ENCODE measurements at places on chromosomes 3 and 15.
A peak's percentile ranks its signal among the peaks of the same experiment; 100 is the strongest.

GRCh38 chr3:55910543-55910942 lies 423.4 kb upstream of the WNT5A start:
- no peak for DNase-seq

DNA sequence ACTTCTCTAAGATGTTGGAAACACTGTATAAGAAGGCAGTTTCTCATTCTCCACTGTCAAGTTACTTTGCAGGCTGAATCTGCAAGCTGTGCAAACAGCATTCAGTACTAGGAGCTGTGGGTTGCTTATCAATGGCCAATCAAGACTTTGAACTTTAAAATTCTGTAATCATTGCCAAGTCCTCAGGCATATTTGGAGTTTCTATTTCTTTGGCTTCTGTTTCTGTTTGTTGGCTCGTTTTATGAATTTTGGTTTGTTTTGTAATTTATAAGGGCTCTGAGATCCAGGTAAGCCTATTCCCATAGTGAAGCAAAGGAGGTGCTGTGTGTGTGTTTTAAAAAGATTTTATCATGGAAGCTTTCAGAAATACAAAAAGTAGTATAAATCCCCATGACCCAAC lies 32.1 kb downstream of the TLNRD1 start:
- no peak for DNase-seq

DNA sequence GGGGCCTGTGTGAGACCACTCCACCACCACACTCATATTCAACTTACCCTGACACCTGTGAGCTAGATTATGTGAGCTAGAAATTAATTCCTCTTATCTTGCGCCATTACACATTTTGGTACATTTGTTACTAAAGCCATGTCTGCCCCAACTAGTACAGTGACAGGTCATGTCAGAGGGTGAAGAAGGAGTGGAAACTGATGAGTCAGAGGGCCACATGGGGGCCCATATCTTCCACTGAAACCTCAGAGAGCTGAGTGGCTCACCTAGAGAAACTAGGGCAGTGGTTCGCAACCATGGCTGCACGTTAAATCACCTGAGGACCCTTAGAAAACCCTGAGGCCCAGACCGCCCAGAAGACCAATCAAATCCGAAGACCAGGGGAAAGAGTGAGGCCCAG lies 15.7 kb upstream of the MEF2A start:
- DNase-seq = no peak

GRCh38 chr15:97087006-97087741 lies 756.7 kb downstream of the NR2F2 start:
- no peak for DNase-seq

DNA sequence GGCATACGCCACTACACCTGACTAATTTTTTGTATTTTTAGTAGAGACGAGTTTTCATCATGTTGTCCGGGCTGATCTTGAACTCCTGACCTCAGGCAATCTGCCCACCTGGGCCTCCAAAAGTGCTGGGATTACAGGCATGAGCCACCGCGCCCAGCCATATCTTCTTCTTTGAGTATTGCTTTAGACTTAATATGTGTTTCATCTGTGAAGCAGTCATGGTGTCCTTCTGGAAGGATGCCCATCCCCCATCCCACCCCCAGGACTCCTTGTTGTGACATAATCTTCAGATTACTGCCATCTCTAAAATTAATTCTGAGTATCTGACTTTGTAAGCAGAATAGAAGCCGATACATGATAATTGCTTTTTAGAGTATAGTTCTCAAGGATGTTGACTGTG lies 57.7 kb downstream of the KLHL25 start:
- no peak for DNase-seq

DNA sequence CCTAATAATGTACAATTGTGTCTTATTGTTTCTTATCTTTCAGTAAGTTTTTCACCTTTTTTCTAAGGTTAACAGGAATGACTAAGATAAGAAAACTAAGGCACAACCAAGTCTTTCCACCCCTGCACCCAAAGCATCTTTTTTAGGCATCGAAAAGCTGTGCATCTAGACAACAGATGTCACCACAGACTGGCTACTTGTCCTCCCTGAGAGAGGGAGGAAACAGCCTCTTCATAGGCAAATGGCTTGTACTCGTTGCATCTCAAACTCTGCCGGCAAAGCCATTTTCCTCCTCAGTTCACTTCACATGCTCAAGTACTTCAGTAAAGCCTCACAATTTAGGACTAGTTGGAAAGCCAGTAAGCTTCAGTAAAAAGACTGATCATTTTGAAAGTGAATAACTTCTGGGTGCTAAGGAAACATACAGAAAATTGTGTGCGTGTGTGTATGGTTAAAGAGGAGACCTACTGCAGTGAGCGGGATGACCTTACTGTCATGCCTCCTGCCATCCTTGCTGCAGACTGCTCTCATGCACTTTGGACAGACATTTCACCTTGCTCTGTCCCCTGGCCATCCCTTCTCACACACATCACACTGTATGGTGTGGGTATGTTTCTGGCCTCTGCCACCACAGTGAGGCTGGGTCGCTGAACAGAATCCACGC lies 36.5 kb upstream of the HACD2 start:
- DNase-seq = no peak

DNA sequence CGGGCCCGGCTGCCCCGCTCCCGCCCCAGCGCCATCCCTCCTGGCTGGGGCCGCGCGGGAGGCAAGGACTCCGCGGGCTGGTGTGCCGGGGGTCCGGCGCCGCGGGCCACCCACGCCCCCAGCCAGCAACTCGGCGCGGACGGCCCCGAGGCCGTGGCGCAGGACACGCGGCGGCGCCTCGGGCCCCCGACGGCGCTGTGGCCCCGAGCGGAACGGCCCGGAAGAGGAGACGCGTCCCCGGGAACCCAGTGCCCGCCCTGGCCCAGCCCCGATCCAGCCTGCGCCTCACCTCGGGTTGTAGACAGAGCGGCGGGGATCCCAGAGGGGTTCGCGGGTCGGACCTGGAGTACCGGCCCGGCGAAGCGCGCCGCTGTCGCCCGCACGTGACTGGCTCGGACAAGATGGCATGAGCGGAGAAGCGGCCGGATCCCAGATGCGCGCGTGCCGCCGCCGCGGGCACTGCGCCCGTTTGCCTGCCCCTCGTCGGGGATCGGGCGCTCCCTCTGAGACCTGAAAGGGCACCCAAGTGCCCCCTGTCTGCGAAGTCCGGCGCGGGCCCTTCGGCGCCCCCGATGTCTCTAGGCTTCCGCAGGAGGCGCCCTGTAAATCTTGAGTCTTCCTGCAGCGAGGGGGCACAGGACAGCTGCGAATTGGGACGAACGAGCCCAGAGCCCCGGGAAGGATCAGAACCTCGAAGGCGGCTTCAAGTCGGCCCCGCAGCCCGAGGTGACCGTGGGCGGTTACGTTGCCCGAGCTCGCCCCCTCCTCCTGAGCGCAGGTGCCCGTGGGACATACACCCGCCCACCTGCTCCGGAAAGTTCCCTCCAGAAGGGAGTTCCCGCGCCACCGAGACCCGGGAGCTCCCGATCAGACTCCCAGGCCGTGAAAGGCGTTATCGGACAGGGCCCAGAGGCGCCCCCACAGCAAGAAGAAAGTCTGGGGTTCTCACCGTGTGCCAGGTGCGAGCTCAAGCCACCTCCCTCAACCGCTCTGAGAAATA lies 598 bp upstream of the SFMBT1 start:
- DNase-seq = peak; percentile 66

DNA sequence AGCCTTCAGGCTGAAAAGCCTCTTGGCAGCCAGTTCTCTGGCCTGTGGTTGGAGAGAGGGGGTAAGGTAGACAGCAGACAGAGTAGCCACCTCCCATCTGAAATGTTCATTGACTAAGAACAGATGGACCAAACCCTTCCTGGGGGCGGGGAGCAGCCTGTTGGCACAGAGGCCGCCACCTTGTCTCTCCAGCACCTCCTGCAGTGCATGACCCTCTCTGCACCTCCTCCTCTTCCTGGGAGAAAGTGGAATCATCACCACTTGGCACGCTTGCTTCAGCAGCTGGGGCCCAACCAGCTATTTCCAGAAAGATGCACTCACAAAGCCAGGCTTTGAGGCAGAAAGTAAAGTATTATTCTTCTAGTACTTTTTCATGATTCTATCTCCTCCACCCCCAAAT lies 313.4 kb upstream of the CHRM5 start:
- no peak for DNase-seq

DNA sequence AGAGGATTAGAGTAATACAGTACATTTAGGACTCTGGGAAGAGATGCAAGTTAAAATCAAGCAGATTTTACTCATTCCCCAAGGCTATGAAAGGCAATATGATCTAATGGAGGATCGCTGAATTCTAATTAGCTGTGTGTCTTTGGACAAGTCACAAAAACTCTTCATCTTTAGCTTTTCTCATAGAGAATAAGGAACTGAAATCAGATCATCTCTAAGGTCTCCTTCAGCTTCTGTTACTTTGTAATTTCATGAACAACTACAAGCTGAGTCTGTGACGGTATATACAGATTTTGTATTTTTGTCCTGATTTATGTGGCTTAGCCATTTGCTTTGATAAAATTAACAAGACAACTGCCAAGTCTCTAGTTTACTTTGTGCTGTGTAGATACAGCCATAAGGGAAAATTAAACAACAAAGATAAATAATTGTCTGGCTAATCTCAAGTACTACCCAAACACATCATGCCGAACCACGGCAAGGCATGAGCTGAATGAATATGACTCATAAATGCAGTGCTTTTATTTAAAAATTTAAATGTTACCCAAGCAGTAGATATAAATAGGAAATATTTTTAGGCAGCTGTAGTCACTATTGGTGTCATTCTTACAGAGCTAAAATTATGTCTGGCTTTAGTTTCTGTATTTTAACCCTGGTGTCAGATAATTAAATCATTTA lies 81.5 kb downstream of the GAP43 start:
- DNase-seq = no peak

DNA sequence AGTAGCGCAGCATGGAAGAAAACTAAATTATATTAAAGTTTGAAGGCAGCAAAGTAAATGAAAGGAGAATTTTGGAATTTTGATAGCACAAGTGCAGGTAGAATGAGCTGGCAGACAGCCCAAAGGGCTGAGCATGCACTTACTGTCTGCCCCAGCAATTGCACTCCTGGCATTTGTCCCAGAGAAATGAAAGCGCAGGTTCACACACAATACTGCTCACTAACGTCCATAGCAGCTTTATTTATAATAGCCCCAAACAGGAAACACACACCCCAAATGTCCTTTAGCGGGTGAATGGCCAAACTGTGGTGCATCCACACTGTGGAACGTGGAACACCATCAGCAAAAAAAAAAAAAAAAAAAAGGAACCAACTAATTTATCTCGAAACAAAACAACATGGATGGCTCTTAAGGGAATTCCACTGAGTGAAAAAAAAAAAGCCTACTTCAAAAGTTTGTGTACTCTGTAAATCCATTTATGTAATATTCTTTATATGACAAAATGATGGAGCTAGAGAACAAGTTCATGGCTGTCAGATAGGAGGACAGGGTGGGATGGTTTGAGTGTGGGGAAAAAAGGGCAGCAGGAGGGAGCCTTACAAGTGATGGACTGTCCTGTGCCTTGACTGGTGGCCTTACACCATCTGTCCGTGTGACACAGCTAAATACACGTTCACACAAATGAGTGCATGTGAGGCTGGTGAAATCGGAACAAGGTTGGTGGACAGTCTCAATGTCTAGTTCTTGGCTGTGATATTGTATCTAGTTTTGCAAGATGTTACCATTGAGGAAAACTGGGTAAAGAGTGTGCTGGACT lies 6.0 kb upstream of the TM2D3 start:
- peak; percentile 10 for DNase-seq

DNA sequence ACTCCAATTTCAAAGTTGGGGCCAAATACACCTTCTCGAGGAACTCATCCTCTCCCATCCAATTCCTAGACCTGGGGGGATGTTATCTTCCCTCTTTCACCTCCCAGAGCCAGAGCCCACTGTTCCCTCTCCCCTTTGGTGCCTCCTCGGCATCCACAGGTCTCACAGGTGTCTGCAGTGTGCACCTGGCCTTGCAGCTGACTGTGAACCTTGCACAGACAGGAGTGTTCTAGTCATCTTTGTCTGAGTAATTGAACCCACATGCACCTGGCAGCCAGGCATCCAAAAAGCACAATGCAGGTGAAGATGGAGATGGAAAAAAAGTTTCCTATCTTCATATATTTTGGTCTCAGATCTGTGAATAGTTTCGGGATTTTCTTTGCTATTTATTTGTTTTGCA lies 30.8 kb downstream of the PCOLCE2 start:
- DNase-seq = no peak

- DNase-seq = peak; percentile 74
Measured at GRCh38 chr15:44711743-44712345, 527 bp downstream of the B2M start.

GRCh38 chr15:50993598-50993997 lies 85.1 kb downstream of the AP4E1 start:
- DNase-seq = no peak

- no peak for DNase-seq
Measured at GRCh38 chr15:74311734-74312444, 55.6 kb downstream of the CYP11A1 start.

- DNase-seq = no peak
Measured at GRCh38 chr3:137035631-137036030, 77.8 kb downstream of the IL20RB start.

DNA sequence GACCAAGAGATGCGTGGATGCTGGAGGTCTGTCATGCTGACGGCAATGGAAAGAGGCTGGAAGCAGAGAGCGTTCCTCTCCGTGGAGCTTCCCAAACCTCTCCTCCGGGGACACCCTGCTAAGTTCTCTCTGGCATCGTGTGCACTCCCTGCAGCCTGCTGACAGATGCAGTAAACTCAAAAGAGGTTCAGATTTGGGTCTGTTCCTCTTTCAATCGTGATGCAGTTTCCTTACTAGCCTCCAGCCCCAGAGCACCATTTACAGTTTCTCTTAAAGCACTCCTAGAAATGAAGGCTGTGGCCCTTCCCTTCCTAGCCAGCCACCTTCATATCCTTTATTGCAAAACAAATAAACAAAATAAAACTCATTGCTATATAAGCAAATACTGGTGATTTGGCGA lies 47.3 kb upstream of the LRRC58 start:
- DNase-seq = no peak

DNA sequence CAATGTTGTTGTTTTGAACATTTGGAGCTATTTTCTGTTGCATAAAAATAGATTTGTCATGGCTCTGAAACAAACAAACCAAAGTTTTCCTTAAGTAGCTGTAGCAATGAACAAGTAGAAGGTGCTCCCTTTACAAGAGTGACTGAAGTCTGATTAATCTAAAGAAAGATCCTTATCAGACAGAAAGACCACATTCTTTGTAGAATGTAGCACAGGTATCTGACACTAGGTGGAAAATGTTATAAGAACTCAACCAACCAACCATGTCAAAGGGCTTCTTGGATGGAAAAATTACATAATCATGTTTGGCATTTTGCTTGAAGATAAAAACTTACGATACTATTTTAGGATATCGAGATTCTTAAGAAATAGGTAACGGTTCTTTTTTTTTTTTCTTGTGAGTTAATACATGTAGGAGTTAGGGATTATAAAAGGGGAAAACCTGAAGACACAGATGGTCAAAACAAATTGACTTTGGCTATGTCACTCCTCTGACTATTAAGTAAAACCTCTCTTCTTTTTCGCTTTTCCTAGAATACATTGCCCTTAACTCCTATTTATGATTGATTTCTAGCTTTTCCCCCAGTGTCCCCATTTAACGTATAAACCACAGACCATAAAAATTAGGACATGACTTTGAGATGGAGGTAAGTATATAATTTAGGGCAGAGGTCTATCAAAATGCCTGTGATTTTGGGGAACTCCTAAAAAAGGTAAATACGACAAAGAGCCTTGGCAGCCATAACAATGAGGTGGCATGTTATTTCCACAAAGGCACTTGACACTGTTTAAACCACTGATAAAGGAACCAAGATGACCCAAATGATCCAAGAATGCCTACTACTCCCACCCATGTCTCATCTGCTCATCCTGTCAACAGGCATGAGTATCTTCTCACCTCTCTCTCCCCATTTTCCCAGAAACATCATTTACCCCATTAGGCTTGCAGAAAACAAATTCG lies 72.0 kb downstream of the CCR4 start:
- DNase-seq = no peak
